ENCODE measurements at places on chromosomes 1 and 21.

GRCh38 chr1:91545506-91546300, 45.1 kb downstream of the CDC7 start:
- no peak for DNase-seq

DNA sequence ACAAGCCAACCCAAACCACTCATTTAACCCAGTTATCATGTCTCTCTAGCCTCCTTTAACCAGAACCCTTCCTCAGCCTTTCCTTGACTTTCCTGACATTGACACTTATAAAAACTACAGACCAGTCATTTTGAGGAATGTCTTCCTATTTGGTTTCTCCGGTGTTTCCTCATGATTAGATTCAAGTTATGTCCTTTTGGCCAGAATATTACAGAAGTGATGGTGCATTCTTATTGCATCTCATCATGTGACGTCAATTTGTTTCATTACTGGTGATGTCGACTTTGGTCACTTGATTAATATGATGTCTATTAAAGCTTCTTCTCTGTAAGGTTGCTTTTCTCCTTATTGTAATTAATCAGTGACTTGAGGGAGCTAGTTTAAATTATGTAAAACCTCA, 6.1 kb upstream of the RCSD1 start:
- DNase-seq, result no peak

- DNase-seq, result no peak
Observed at GRCh38 chr1:229478852-229479251, 29.3 kb downstream of the NUP133 start.

DNA sequence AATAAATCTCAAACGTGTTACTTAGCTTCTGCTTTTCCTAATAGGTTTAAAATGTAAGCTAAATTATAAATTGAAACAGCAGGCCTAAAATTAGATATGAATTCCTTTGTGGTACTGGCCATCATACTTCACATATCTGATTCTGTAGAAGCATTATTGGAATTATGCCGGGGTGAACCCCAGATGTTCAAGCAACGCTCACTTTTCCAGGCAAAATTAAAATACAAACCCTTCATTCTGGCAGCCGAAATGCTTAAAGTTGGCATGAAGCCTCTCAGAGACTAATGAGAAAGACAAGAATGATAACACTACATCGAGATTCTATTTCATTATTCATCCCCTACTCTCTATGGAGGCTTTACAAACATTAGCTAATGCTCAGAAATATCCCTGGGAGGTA, 1352.7 kb upstream of the ADGRL2 start:
- no peak for DNase-seq

GRCh38 chr1:236524142-236524894, 536 bp downstream of the LGALS8 start:
- DNase-seq, result peak; percentile 41

GRCh38 chr1:84525779-84526178, 19.4 kb upstream of the GNG5 start:
- DNase-seq, result no peak

DNA sequence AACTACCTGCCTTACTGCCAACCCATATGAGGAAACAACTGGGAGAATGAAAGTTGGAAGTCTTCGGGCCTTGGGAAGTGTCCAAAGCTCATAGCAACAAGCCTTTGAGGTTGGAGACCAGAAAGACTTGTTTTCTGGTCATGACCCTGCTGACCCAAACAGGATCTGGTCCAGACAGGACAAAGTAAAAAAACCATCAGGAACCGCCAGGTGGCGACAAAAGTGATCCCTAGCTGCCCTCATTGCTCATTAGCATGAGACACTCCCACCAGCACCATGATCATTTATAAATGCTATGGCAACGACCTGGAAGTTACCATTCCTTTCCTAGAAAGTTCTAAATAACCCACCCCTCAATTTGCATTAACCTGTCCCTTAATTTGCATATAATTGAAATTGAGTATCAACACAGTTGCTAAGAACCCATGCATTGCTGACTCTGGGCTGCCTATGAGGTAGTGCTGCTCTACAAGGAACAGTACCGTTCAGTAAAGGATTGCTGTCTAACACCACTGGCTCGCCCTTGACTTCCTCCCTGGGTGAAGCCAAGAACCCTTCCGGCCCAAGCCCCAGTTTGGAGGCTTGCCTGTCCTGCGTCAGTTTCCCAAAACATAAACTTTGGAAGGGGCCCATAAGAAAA, 89.0 kb downstream of the URB2 start:
- DNase-seq, result peak; percentile 18

GRCh38 chr1:202233804-202234203, 40.2 kb downstream of the LGR6 start:
- DNase-seq, result no peak

- DNase-seq, result no peak
Observed at GRCh38 chr1:11568687-11569086, 85.5 kb downstream of the FBXO2 start.

- no peak for DNase-seq
Observed at GRCh38 chr1:119367432-119368124, 1.0 kb upstream of the HAO2 start.

GRCh38 chr1:86648255-86648654, 56.1 kb upstream of the SH3GLB1 start:
- no peak for DNase-seq

Measured in activated CD8-positive, alpha-beta memory T cell treated with anti-CD3 and anti-CD28 coated beads, Interleukin-2, amount 50 U/mL, for 4 hours (primary cell).